ENCODE measurements at places on chromosomes 12 and 14.

DNA sequence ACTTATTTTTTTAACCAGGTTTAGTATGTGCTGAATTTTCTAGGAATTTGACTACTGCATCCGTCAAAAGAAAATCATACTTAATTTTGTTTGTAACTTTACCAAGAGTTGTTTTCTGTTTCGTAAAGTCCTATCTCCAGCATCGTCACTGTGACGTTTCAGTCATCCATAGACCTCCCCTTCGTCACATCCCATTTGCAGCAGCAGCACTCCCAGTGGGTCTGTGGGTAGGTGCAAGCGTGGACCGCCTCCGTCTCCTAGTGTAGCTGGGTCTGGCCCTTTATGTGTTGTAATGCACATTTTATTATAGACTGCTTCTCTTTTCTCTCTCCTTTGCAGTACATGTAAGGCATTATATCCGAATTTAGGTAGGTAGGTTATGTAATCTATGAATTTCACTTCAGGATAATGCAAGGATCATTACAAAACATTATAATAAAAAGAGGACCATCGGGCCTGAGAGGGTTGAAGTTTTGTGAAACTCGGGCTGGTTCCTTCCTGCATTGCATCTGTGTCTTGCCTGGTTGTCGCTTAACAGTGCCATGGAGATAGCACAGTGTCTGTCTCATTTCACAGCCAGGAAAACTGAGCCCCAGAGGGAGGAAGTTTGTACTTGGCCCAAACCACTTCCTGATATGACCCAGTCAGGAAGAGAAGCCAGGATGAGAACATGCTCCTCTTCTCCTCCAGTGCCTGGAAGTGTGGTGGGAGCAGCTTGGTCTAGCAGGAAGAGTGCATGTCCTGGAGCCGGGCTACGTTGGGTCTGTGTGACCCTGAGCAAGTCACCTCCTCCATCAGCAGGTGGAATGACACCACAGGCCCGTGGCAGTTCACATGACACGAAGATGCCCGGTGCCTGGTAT lies 41.3 kb downstream of the EVL start:
- no peak for DNase-seq

DNA sequence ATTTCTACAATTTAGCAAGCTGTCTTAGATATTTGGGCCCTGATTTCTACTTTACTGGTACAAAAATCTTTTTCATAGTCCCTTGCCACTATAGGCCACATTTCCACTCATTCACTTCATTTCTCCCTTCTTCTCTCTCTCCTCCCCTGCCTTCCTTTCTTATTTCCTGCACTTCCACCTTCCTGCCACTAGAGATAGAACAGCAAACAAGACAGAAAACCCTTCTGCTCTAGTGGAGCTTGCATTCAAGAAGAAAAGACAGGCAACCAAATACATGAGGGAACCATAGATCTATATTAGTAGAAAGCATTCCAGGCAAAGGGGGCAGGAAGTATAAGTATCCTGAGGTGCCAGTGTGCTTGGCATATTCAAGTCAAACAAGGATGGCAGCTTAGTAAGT lies 623.5 kb downstream of the FLRT2 start:
- DNase-seq, result no peak

DNA sequence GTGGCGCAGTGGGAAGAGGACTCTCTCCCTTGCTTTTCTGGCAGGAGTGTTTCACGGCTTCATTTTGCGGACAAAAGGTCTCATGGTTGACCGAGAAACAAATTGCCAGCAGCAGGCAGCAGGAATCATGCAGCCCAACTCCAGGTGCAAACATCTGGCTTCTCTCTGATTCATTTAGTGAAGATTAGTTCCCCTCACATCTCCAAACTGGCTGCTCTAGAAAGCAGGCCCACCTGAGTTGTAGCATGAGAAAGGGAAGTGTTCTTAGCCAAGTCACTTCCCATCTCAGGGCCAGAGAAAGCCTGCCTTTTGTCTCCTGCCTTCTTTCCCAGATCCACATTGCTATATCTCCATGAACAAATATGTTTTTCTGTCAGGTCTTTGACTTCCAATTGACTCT lies 120.8 kb upstream of the CCDC196 start:
- no peak for DNase-seq

GRCh38 chr12:107774349-107775029 lies at the start of gene ASCL4:
Gene ASCL4 (plus strand): TSS chr12:107774704. CDS start chr12:107775219, 515 bp downstream.
- no peak for DNase-seq
